ENCODE measurements at places on chromosomes 12 and 14. TPM values are rescaled to one million over a fixed set of nuclear protein-coding genes. Genes with fewer than 3 reads are reported as not detected.
A peak's percentile ranks its signal among the peaks of the same experiment; 100 is the strongest.

DNA sequence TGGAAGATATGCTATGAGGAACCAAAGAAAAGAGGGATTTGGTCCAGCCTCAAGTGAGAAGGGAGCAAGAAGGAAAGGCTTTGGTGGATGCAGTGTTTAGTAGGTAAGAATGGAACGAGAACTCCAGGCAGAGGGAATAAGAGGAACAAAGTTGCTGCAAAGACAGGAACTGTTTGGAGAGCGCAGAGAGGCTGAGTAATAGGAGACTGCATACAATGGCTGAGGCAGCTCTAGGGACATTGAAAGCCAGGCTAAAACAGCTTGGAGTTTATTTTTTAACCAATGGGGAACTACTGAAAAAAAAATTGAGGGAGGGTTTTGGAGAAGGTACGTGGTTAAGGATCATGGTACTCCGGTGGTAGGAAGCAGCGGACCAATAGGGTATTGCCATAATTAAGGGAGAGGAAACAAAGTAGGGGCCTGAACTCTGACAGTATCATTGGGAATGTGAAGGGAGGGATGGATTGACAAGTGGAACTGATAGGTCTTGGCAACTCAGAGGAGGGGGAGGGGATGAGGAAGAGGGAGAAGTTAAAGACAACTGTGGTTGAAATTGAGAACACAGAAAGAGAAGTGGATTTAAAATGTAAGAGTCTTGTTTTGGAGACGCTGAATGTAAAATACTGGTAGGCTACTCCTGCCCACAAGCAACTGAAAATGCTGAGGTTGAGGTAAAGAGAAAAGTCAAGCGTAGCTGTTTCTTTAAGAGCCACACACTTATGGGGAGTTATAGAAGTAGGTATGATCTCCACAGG is 4.8 kb downstream of the ASCL4 start:
- DNase-seq = no peak

The PZP gene
- not detected for total RNA-seq

The CACNA2D4 gene
- total RNA-seq = 0.91 TPM

The CACNA1C gene
- 3.6 TPM for total RNA-seq

GRCh38 chr14:91343051-91343450 is 74.6 kb downstream of the CCDC88C start:
- DNase-seq = no peak

The TCL1A gene
- not detected for total RNA-seq

- DNase-seq = no peak
Measured at GRCh38 chr14:63840981-63841380, 11.8 kb upstream of the SYNE2 start.

The SERPINA4 gene
- not detected for total RNA-seq

The RND1 gene
- total RNA-seq = not detected

The OR6C2 gene
- not detected for total RNA-seq

The DIO2 gene
- 61.1 TPM for total RNA-seq

GRCh38 chr14:66405158-66405557 is 81.0 kb upstream of the CCDC196 start:
- peak; percentile 45 for DNase-seq

- no peak for DNase-seq
Measured at GRCh38 chr14:104941508-104942365, 17.1 kb downstream of the PLD4 start.

The CCDC196 gene
- total RNA-seq = not detected

GRCh38 chr14:102220031-102220430 is 80.3 kb downstream of the WDR20 start:
- DNase-seq = no peak

GRCh38 chr12:71636704-71637115 is 26.9 kb downstream of the ZFC3H1 start:
- peak; percentile 57 for DNase-seq

The CPM gene
- total RNA-seq = 26.0 TPM

- DNase-seq = peak; percentile 24
Measured at GRCh38 chr12:67364228-67364627, 95.1 kb downstream of the CAND1 start.

Measured in M059J (cell line).